Lung microvascular endothelial cell (primary cell): ENCODE measurements at places on chromosomes 12 and 14. TPM values are rescaled to one million over a fixed set of nuclear protein-coding genes. Genes with fewer than 3 reads are reported as not detected.
A peak's percentile ranks its signal among the peaks of the same experiment; 100 is the strongest.

- DNase-seq: no peak
Measured at GRCh38 chr12:108638141-108638827, 4.6 kb upstream of the SELPLG start.

- DNase-seq: no peak
Measured at GRCh38 chr14:30078811-30079402, 151.3 kb upstream of the PRKD1 start.

- no peak for DNase-seq
Measured at GRCh38 chr12:131752451-131752850, 41.6 kb downstream of the SFSWAP start.

The WBP11 gene
- total RNA-seq: 11.5 and 15.9 TPM in 2 replicates

The KRT8 gene
- total RNA-seq: 11.3 and 12.6 TPM in 2 replicates

DNA sequence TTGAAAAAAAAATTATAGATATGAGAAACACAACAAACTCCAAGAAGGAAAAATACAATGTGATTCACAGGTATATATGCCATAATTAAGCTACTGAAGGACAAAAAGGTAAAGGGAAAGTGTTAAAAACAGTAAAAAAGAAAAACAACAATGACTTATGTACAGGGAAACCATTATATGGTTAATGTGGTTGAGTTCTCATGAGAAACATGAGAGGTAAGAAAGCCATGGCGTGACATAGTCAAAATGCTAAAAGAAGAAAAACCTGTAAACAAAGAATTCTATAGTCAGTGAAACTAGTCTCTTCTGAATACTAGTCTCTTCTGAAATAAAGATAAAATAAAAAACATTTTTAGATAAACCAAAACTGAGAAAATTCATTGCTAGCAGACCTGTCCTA is 109.1 kb downstream of the NEDD1 start:
- no peak for DNase-seq

GRCh38 chr12:98803468-98804209 is 158.5 kb downstream of the APAF1 start:
- no peak for DNase-seq

DNA sequence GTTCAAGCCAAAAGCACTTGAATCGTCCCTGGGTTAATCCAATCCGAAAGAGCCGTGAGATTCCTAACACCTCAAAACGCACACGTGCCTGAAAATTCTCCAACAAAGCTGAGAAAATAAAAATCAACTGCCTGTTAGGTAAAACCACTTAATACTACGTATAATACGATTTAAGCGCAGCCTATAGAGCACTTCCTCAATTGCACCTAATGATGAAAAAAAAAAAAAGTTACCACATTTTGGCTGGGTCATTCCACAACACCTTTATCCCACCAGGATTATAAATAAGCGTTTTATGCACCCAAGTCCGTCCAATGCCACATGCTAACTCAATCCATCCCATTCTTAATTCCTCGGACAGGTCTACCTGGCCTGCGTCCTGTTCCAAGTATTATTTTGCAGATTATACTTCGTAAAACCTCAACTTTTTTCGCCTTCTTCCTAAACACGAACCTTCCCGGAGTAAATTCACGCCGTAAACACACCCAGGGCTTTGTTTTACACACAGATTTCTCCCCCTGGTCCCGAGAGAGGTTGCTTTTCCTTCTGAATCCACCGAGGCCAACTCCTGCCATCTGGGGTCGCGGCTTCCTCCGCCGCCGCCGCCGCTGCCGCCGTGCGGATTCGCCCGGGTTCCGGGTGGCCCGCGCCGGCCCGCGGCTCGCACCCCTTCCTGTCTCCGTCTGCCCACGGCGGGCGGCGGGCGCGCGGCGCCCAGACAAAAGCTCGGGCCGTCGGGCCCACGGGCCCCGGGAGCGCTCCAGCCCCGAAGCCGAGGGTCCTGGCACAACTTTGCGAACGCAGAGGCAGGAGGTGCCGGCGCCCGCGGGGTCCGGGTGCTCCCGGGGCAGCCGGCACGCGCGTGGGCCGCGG is 66.2 kb downstream of the RNF34 start:
- peak; percentile 39 for DNase-seq

- DNase-seq: no peak
Measured at GRCh38 chr14:36579573-36580140, 2.8 kb downstream of the NKX2-8 start.

- DNase-seq: no peak
Measured at GRCh38 chr14:91521061-91521640, 11.0 kb upstream of the PPP4R3A start.
